Epithelial cell of alveolus of lung (primary cell): ENCODE measurements at places on chromosomes 1 and 21. TPM values are rescaled to one million over a fixed set of nuclear protein-coding genes. Genes with fewer than 3 reads are reported as not detected.

Gene LAMB3
- 4.8 and 35.4 TPM in 2 replicates for total RNA-seq

Gene DMAP1
- total RNA-seq: 30.4 and 32.8 TPM in 2 replicates

Gene TEX50
- total RNA-seq: not detected in 2 replicates

Gene SSX2IP
- 5.9 and 10.0 TPM in 2 replicates for total RNA-seq

Gene IFNLR1
- total RNA-seq: 0.78 TPM in 1 of 2 replicates, not detected in the other

Gene WNT3A
- total RNA-seq: not detected in 2 replicates

Gene S100A4
- 15.8 and 25.1 TPM in 2 replicates for total RNA-seq

Gene FAM163A
- total RNA-seq: 0.26 TPM in 1 of 2 replicates, not detected in the other
